Iris pigment epithelial cell (primary cell): ENCODE measurements at places on chromosomes 4 and X.

DNA sequence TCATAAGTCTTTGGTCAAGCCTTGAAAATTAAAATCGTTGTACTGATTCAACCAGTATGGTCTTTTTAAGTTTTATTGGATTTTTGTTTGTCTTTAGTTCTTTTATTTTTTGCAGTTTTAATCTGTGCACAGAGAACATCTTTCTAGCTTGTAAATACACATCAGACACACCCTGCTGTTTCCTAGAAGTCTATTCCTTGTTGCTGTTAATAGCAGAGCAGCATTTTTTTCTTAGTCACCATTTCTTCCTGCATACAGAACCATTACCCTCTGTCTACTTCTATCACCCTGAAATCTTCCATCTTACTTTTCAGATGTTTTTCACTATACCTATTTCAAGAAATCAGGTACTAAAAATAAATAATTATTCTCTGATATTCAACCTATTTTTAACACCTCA is 375.4 kb downstream of the GRID2 start:
- no peak for DNase-seq

DNA sequence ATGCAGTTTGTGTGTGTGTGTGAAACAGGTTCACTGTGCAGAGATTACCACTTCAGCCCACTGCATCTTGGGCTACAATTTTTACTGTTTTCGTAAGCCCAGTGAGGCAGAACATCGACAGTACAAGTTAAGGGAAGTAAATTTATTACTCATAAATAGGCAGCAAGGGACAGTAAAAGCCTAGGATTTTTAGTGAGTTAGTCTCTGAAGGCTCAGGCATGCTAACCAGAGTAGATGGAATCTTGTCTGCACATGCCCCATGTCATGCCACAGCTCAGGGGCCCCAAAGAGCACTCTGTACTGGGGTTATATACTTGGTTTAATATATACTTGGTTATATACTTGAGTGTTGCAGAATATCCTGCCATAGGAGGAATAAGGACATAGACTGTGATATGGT is 825.7 kb downstream of the TECRL start:
- DNase-seq: no peak

DNA sequence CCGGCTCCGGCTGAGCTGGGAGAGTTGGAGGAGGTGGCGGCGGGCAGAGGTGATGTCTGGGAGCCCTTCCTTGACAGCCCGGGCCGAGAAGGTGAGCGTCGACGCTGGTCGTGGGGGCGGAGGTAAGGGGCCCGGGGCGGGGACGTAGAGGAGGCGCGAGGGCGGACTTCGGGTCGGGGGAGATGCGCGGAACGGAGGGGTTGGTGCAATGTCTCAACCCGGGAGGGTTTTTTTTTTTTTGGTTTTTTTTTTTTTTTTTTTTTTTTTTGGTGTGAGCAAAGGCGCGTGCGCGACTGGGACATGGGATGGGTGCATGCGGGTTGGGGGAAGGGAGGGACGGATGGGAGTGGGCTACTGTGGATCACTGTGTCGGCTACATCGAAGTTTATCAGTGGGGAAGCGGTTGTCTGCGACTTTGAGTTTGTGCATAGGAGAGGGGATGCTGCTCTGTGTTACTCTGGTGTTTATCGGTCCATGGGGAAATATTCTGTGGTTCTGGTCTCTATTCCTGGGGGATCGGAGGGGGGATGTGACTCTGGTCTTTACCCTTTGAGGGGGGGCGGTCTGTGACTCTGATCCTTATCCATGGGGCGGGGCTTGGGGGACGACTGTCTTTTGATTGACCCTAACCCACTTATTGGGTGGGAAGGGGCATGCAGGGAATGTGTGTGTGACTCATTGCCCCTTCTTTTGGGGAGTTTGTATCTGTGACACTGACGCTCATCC is 537 bp downstream of the RBM10 start:
- DNase-seq: no peak

- peak; percentile 88 for DNase-seq
Measured at GRCh38 chr4:185559915-185560281, 24.6 kb upstream of the PDLIM3 start.

DNA sequence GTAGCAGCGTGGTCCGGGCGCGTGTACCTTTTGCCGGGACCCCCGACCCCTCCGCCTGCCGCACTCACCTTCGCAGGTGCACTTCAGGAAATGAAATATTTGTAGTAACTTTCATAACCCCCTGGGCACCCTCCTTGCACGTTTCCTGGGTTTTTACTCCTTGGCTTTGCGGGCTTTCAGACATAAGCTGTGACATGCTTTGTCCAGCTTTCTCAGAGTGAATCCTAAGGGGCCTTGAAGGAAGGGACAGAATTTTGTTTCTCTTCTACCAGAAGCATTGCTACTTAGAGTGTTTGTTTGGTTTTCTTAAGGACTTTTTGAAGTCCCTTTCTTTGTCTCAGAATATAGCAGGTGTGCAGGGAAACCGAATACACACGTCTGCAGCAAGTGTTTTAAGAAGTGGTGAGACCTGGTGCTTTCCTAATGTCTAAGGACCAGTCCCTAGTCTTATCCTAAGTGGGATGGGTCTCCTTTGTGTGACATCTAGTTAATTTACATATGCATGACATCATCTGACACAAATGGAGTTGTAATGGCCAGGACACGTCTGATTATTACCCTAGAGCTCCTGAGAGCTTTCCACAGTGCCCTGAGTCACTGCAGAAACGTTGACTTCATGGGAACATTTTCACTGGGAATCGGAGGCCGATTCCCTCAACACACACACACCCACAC is 1.3 kb downstream of the FAM149A start:
- DNase-seq: no peak

DNA sequence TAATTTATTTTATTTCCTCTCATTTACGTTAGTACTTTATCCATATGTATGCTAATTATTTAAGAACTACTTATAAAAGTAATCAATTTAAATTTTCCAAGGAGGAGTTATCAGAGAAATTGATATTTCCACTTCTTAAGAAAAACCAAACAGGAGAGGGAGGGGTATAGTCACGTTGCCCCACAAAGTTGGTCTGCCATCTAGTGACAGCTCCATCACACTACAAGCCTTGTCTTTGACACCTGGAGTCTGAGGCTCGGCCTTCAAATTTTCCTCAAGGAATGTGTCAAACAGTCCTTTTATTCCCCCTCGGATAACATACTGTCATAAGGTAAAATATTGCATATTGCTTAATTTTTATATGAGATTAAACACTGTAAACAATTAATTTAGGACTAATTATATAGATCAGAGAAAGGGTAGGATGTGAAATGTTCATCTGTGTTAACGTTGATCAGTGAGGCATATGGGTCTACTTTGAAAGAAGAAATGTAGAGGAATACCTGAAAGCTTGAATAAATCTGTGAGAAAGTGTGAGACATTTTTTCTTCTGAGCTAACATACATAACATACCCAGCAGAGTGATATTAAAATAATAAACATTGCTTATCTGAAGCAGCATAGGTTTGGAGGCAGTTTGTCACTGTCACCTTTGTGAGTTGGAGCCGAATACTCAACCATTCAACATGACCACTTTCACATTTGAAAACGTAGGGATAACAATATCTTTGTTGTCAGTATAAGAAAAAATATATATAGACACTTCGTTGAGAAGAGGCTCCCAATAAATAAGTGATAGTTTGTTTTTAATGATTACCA is 114.4 kb downstream of the GLRA3 start:
- DNase-seq: peak; percentile 72

GRCh38 chr4:169225058-169225751 is 45.6 kb downstream of the SH3RF1 start:
- DNase-seq: peak; percentile 97
